Prostate gland (tissue), 2 donors: ENCODE measurements at places on chromosomes 7 and 10. TPM values are rescaled to one million over a fixed set of nuclear protein-coding genes. Genes with fewer than 3 reads are reported as not detected.

The NEURL1 gene
- total RNA-seq: 10.5 TPM

DNA sequence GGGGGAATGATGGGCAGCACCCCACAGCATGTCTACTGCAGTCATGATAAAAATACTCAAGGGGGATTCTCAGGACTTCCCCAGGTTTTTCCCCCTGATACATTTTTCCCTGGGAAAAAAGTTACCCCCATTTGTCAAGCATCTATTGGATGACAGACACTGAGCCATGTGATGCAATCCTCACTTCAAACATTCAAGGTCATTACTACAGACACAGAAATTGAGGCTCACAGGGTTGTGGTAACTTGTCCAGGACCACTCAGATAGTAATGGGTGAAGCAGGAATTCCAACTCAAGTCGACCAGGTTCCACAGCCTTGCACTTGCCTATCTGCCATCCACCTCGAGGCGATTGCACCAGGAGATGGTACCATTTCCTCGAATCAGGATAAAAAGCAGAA, 31.7 kb downstream of the PPP1R3C start:
- no peak for DNase-seq

The RGS10 gene
- total RNA-seq: 67.7 TPM

The PAPOLB gene
- total RNA-seq: 4.7 TPM

The ELFN1 gene
- total RNA-seq: 3.0 TPM

GRCh38 chr7:43379210-43379609, 203.7 kb upstream of the STK17A start:
- no peak for DNase-seq

GRCh38 chr10:61257956-61258496, 195.2 kb downstream of the TMEM26 start:
- DNase-seq: no peak

GRCh38 chr10:18684953-18685352, 25.7 kb downstream of the ARL5B start:
- no peak for DNase-seq

The GHRHR gene
- total RNA-seq: not detected

DNA sequence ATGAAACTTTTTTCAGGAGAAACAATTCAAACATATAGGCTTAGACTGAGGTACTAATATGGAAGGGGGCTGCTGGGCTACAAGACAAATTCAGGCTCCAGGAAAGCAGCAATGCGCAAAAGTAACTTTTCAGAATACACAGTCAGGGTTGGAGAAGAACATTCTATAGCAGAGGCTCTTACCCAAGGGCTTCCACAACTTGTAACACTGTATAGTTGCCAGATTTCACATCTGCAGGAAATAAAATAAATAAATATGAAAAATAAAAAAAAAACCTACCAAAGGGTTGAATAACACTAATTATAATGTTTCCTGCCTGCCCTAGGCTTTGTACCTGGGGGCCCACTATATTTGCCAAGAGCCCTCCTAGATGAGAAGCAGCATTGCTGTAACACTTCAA, 14.3 kb downstream of the MMS19 start:
- DNase-seq: no peak

GRCh38 chr7:1020849-1021251, 23.5 kb upstream of the GPR146 start:
- no peak for DNase-seq

The TAF3 gene
- 4.4 TPM for total RNA-seq

DNA sequence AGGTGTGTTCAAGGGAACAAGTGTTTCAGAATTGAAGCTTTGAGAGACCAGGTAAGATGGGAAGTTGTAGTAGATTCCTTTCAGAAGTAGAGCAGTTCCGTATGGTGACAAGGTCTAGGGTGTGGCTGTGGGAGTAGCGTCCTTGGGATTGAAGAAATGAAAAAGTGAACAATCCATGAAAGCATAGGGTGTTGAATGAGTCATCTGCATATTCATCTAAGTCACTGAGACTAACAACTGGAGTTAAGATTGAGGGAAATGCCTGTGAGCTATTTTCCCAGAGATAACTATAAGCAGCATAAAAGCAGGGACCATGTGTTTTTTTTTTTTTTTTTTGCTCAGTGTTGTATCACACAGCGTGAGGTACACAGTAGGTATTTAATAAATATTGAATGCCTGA, 134.8 kb downstream of the PHTF2 start:
- DNase-seq: no peak

GRCh38 chr10:116557305-116557880, 11.7 kb downstream of the PNLIP start:
- DNase-seq: no peak

- no peak for DNase-seq
Measured at GRCh38 chr10:42680267-42680666, 41.9 kb upstream of the ZNF33B start.

- DNase-seq: no peak
Measured at GRCh38 chr7:30112103-30112713, 22.6 kb upstream of the MTURN start.

The CRYGN gene
- not detected for total RNA-seq

- no peak for DNase-seq
Measured at GRCh38 chr10:63434866-63435854, 30.6 kb downstream of the JMJD1C start.

The UCN3 gene
- not detected for total RNA-seq

- no peak for DNase-seq
Measured at GRCh38 chr7:154566877-154567276, 436.0 kb downstream of the PAXIP1 start.

- DNase-seq: no peak
Measured at GRCh38 chr10:274866-275265, 139.6 kb downstream of the ZMYND11 start.

DNA sequence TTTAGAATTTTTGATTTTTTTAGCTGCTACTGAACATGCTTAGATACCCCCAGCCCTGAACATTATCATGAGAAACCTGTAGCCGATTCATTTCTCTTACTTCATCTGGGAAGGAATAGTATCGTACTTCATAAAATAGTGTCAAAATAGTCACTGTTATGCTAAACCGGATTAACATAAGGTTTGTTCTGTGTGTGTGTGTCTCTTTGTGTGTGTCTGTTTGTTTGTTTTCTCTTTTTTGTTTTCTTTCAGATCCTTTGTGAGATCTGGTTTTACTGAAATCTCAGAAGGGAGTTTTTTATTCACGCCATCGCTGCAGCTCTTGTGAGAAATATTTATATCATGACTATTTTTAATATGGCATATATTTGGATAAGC, 761 bp downstream of the LGI1 start:
- DNase-seq: no peak

GRCh38 chr7:36062154-36062815, 90.8 kb upstream of the EEPD1 start:
- DNase-seq: no peak

The CABCOCO1 gene
- total RNA-seq: 1.9 TPM

DNA sequence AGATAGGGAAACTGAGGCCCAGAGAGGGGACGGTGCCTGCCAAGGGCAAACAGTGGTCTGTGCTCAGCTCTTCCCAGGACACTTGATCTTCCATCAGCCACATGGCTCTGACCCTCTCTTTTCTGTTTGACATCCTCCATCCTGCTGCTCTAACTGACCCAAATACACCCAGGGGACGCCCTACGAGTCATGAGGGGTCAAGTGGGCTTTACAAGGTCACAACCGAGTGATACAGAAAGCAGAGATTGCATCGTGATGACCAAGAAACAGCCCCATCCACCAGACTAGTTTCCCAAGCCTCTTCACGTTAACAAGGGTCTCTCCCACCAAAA, 131.2 kb upstream of the UNC5B start:
- no peak for DNase-seq

The NOD1 gene
- 12.3 TPM for total RNA-seq

GRCh38 chr7:68789597-68789996, 808.7 kb upstream of the AUTS2 start:
- no peak for DNase-seq

The FAM237B gene
- total RNA-seq: not detected

DNA sequence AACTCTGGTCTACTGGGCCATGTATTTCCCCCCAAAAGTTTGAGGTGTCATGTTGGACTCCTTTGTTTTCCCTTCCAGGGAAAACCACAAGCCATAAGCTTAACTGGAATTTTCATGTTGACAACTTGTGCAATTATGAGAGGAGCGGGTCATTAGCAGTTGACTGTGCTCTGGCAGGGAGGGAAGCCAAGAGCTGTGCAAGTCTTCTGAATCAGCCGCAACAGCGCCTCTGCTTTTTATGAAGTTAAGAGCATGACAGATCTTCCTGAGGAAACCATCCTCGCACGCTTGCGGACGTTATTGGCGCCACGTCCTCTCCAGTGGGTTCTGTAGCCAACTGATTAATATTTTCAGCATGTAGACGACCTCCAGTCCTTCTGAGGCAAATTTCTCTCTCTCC, 148.7 kb upstream of the MKI67 start:
- no peak for DNase-seq

The RNF32 gene
- total RNA-seq: 2.4 TPM

DNA sequence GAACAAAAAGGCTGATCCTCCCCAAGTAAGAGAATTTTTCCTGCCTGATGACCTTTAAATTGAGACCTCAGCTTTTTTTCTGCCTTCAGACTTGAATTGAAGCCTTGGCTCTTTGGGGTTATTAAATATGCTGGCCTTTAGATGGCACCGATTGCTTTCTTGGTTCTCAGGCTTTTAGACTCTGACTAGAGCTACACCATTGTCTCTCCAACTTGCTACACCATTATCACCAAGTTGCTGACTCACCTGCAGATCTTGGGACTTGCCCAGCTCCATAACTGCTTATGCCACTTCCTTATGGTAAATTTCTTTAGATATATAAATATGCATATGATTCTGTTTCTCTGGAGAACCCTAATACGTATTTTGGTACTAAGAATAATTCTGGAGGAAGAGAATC, 3.1 kb upstream of the ABCA13 start:
- no peak for DNase-seq

GRCh38 chr7:134757938-134758337, 21.5 kb upstream of the CALD1 start:
- DNase-seq: no peak

GRCh38 chr10:3499120-3499519, 285.9 kb downstream of the KLF6 start:
- no peak for DNase-seq

The PDLIM1 gene
- total RNA-seq: 82.0 TPM

The TRPV5 gene
- total RNA-seq: not detected

GRCh38 chr10:80207768-80208370, 2.5 kb upstream of the ANXA11 start:
- no peak for DNase-seq

The SEMA3E gene
- 4.8 TPM for total RNA-seq

The CRTAC1 gene
- total RNA-seq: 8.9 TPM

GRCh38 chr7:27129729-27130539, 623 bp downstream of the HOXA4 start:
- no peak for DNase-seq

GRCh38 chr7:45686441-45687184, 112.4 kb downstream of the ADCY1 start:
- no peak for DNase-seq

DNA sequence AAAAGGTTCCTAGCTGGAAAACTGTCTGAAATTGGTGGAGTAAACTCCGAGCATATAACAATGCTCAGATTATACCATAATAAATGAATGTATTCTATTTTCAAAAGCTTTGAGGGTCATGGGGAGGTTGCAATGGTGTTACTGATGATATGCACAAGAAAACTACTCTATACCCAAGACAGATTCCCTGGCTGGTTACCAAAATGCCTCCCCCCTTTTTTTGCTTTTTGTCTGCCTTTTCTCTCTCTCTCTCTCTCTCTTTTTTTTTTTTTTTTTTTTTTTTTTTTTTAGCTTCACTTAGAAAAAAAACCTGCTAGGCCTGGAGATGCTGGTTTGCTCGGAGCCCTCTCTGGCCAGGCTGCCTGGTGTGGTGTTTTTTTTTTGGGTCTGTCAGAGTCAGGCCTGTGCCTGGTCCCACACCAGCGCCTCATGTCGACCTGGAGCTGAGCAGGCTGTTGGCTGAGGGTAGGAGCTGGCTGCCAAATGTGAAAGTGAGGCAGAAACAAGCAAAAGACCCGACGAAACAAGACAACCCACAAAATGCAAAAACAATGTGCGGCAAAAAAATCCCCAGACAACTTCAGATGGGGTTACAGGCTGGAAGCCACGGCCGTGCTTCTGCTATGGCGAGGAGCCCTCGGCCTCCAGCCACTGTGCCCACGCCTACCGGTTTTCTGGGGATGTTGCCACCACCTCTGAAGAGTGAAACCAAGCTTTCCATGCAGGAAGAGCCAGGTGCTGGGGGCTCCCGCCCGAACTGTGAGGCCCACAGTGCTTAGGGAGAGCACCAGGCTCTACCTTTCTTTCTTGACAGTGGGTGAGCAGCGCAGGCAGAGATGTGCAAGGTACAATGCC, 59.9 kb upstream of the EFCAB10 start:
- DNase-seq: no peak

GRCh38 chr7:139726485-139726869, 51.3 kb downstream of the HIPK2 start:
- DNase-seq: no peak

- DNase-seq: peak; percentile 29
Measured at GRCh38 chr7:43721193-43721806, 8.0 kb downstream of the COA1 start.

GRCh38 chr7:27162561-27163287, 2.6 kb downstream of the HOXA9 start:
- DNase-seq: no peak

- peak; percentile 64 for DNase-seq
Measured at GRCh38 chr10:4825868-4826791, at the start of gene AKR1E2. TSS of gene AKR1E2 (plus strand) at chr10:4826207. CDS start at chr10:4826325, 118 bp downstream.

DNA sequence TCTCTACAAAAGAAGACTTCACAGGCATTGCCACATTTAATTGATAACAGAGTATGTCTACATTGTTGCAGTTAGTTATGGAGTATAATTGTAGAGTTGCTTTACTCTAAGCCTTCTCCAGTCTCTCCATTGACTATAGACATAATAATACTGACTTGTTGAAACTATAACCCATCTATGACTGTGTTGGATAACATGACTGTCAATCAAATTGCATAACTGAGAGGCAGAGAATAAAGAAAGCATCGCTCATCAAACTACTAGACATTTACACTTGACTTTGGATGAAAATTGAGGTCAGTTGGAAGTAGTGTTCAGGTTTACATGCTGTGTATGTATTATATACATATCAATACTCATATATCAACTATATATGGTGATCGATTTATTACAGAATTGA, 3.4 kb upstream of the ATXN7L1 start:
- no peak for DNase-seq

DNA sequence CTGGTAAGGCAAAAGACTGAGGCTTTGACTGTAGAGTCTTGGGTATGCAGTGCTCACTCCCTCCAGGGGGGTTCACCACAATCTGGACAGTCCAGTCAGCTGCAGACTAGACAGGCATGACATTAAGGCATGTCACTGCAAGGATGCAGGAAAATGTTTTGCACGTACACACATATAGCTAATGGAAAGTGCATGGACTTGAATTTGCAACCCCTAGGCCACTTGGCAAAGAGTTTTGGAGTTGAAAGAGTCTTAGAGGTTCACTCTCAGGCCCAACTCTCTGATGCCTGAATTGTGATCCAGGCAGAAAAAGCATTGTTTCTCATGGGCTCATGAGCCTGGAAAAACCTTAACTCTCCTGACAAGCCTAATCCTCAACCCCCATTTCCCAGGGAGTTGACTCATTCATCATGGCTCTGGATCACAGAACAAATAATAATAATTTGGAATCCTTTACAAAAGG, 51.9 kb downstream of the LAMB4 start:
- no peak for DNase-seq

The CLCN1 gene
- total RNA-seq: not detected

GRCh38 chr7:151869109-151869428, 7.8 kb downstream of the PRKAG2 start:
- DNase-seq: no peak

- DNase-seq: peak; percentile 18
Measured at GRCh38 chr10:7593063-7593462, 73.7 kb downstream of the ITIH5 start.

GRCh38 chr7:81608748-81609382, 161.0 kb downstream of the HGF start:
- DNase-seq: no peak

The LRMDA gene
- total RNA-seq: 9.6 TPM
